ENCODE measurements at places on chromosomes 7 and 10.
A peak's percentile ranks its signal among the peaks of the same experiment; 100 is the strongest.

DNA sequence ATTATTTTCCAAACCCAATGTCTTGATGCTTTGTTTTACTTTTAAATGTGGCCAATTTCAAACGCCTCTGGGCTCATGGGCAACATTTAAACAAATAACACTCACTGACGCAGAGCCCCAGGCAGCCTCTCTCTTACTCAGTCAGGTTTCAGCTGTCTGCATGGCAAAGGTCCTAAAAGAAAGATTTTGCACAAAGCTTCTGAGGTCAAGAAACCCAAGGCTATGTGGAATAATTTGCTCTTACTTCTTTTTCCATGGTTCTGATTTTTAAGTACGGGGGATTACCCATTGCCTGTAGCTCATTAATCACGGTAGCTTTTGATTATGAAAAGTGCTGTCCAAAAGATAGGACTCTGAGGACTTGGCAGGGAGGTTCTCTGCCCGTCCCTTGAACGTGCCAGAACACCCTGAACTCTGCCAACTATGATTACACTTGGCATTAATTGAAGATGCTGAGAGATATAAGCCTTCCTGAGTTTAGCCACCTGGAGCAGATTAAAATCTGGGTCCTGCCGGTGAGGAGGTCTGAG, 14.1 kb upstream of the MSRB2 start:
- no peak for DNase-seq

GRCh38 chr7:4957847-4958476, 1.0 kb downstream of the MMD2 start:
- DNase-seq: no peak

- no peak for DNase-seq
Measured at GRCh38 chr7:79410345-79410744, 43.1 kb downstream of the MAGI2 start.

DNA sequence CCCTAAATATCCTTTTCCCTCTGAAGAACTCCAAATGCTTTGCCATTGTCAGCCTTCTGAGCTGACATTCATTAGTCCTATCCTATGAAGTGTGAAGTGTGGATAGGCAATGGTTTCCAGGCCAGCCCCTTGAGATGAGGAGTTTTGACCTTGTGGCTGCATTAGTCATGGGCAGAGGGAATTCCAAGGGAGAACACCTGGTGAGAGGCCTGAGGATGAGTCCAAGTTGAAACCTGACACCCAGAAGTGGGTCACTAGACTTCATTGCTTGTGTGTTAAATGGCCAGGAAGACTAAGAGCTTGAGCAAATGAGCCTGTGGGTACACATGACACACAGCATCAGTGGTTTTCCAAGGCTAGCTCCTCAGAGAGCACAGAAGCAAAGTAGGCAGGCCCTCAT, 260.8 kb downstream of the SKAP2 start:
- no peak for DNase-seq

DNA sequence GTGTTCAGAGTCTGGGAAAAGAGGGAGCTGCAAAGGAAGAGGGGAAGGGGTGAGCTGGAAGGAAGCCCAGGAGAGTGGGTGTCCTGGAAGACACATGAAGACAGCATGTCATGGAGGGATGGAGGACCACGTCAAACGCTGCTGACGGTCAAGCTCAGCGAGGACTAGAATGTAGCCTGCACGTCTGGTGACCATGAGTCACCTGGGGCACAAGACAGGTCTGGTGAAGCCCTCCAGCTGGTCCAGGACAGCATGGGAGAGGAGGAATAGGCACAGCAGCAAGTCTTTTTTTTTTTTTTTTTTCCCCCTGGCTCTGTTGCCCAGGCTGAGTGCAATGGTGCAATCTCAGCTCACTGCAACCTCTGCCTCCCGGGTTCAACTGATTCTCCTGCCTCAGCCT, 19.6 kb upstream of the AMZ1 start:
- no peak for DNase-seq

DNA sequence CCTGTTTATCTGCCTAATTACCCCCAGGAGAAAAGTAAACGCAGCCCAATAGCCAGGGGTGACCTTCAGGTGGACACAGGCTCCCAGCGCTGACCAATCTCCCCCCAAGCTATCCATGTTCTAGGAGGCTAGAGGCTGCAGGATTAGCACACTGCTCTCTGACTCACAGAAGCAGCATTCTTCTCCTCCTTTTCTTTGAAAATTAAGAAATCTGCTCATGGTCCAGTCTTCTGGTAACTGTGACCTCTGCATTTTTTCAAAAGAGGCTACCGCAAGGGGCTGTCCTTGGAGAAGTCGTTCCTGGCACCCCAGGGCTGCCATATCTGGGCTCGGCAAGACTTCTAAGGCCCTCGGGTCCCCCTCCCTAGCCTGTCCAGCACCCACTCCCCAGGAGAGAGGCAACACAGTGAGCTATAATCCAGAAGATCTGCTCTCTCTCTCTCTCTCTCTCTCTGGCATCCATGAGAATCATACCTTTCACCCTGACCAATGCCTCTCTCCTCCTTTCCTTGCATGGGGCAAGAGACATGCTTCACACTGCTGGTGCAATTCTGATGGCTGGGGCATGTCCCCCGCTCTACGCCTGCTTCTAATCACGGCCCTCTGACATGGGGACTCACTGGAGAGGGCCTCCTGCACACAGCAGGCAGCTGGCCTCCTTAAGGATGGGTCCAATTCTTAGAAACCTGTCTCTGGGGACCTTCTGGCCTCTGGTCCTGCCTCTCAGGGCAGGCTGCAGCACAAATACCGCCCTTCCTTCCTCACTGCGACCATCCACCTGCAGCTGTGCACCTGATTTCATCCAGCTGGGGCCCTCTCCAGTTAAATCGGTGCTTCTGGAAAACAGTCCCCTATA, 27.3 kb downstream of the ANXA11 start:
- no peak for DNase-seq

GRCh38 chr7:131649003-131649541, 92.6 kb upstream of the PODXL start:
- no peak for DNase-seq

- no peak for DNase-seq
Measured at GRCh38 chr10:63480237-63480636, 14.5 kb upstream of the JMJD1C start.

DNA sequence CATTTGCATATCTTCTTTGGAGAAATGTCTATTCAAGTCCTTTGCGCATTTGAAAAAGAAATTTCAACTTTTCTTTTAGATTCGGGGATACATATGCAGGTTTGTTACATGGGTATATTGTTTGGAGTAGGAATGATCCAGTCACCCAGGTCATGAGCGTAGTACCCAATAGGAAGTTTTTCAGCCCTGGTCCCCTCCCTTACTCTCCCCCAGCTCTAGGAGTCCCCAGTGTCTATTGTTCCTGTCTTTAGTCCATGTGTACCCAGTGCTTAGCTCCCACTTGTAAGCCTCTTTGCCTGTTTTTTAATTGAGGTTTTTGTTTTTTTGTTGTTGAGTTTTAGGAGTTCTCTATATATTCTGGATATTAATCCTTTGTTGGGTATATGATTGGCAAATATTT, 63.3 kb downstream of the SND1 start:
- DNase-seq: no peak

DNA sequence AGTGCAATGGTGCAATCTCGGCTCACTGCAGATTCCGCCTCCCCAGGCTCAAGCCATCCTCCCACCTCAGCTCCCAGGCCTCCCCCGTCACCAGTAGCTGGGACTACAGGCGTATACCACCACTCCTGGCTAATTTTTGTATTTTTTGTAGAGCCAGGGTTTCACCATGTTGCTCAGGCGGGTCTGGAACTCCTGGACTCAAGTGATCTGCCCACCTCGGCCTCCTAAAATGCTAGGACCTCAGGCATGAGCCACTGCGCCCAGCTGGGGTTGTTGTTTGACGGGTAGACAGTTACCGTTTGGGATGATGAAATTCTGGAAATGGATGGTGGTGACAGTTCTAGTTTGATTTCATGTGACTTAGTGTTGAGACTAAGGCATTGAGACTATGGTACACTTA, 15.3 kb downstream of the CALML3 start:
- DNase-seq: no peak

DNA sequence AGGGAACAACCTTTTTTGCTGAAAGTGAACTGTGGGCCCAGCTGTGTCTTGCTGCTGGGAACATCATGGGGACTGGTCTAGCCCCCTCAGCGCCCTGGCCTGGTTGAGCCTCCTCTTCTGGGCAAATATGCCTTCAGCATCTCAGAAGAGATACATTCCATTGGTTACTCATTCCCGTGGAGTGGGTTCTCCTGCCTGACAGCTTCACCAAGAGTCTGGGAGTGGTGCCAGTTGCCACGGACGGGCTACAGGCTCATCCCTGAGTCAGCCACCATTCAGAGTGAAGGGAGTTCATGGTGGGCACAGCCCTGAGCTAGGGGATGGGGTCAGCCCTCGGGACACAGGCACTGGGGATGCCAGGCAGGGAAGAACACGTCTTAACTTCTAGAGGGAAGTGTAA, 81.9 kb downstream of the RAMP3 start:
- DNase-seq: no peak

GRCh38 chr7:42964849-42965805, 33.0 kb downstream of the MRPL32 start:
- no peak for DNase-seq

- DNase-seq: no peak
Measured at GRCh38 chr10:14736600-14737081, 38.1 kb downstream of the FAM107B start.

- no peak for DNase-seq
Measured at GRCh38 chr7:133040178-133040577, 41.7 kb downstream of the CHCHD3 start.

DNA sequence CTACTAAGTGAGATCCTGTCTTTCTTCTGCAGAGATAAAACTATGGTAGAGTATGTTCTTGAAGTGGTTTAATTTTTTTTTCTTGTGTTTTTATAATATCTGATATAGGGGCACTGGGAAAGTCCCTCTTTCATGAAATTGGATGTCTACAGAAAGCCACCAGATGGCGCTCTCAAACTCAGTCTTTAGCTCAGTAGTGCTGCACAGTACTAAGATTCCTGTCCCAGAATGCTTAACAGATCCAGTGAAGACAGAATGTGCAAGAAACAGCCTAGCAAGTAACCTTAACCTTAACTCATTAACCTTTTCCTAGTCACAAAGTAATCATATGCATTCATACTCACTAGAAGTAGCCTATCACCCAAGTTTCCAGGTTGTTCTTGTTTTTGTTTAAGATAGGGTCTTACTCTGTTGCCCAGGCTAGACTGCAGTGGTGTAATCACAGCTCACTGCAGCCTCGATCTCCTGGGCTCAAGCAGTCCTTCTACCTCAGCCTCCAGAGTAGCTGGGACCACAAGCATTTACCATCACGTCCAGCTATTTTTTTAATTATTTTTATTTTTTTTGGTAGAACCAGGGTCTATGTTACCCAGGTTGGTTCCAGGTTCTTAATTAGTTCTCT, 56.7 kb downstream of the IDE start:
- DNase-seq: peak; percentile 8

DNA sequence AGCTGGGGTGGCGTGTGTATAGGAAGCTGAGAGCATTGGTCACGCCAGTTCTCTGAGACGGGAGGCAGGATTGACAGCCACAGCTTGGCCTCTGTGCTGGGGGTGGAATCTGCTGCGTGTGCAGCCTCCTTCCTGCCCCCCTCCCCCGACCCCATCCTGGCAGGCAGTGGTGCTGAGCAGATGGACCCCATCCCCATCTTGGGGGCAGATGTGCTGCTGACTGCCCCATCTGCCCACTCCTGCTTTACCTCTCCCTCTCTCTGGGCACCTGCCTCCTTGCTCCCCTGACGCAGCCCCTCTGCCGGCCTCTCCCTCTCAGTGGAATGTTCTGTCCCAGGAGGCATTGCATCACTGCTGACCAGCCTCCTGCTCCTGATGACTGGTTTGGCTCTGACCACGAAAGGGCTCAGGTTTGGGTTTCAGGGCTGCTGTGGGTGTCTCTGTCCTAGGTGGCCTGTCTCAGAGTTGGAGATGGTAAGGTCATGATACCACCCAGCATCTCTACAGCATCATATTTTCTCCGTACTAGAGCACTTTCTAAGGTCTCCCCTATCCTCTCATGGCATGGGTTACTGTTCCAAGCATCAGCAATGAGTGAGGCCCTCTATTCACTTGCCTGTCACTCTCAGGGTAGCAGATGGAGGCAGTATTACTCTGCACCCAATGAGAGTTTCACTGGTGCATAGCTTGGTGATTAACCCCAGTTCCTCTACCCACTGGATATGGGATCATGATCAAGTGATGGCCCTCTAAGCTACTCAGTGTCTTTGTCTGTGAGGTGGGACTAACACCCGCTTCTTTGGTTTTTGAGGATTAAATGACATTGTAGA, 81.9 kb downstream of the RBM20 start:
- no peak for DNase-seq

- DNase-seq: no peak
Measured at GRCh38 chr10:119241066-119241465, 33.7 kb downstream of the GRK5 start.

DNA sequence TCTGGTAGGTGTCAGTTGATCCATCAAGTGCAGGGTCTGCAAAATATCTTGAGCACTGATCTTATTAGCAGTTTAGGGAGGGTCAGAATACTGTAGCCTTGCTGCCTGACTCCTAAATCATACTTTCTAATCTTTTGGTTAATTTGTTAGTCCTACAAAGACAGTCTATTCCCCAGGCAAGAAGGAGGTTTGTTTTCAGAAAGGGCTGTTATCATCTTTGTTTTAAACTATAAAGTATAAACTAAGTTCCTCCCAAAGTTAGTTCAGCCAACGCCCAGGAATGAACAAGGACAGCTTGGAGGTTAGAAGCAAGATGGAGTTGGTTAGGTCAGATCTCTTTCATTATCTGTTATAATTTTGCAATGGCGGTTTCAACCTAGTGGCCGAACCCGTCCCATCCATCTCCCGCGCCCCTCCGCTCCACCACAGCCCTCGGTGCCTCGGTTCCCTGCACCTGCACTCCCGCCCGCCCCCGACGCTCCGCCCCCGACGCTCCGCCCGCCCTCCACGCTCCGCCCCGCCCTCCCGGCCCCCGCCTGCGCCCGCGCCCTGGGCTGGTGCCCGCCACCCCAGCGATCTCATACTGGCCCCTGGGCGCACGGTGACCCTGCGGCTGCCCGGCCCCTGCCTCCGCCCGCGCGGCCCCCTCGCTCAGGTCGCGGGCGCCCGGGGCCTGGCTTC, at the start of gene ADCK2:
ADCK2 (plus strand) TSS at position 564 of the 681 bp plus-strand sequence. CDS start 386 bp downstream, outside the sequence.
- no peak for DNase-seq

- no peak for DNase-seq
Measured at GRCh38 chr10:69800109-69800508, 1.6 kb upstream of the COL13A1 start.
